Activated T-cell treated with anti-CD3 and anti-CD28 coated beads, Interleukin-2, amount 50 U/mL, for 72 hours (primary cell): ENCODE measurements at places on chromosomes 13 and 19.

GRCh38 chr19:57078802-57079201 is 41.0 kb upstream of the USP29 start:
- DNase-seq, result no peak

- DNase-seq, result no peak
Observed at GRCh38 chr13:113238536-113238935, 29.1 kb downstream of the CUL4A start.

DNA sequence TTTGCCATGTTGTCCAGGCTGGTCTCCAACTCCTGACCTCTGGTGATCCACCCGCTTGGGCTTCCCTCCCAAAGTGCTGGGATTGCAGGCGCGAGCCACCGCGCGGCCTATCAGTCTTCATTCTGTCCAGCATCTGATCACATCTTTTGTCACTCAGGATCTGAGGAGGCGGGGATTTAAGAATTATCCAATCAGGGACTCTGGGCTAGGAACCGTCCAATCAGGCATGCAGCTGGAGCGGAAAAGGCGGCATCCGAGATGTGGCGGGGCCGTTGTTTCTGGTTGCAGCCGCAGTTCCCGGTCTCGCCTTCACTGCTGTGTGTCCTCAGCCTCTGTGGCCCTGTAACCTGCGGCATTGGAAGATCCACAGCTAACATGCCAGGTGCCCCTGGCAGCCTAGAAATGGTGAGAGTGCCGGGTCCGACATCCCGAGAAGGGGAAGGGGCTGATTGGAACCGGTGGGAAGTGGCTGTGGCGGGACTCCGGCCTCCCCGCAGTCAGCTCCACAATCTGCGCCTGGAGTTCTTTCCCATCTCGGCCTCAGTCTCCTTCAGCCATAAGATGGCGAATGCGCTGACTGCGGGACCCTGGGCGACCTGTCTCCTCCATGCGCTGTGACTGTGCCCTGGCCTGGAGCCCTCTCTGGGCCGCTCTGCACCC is at the start of gene ZNF729:
Gene ZNF729 (plus strand): TSS at position 291 of the 660 bp plus-strand sequence. CDS start 85 bp downstream, at position 376.
- DNase-seq, result no peak

- DNase-seq, result no peak
Observed at GRCh38 chr19:582497-583197, 7.0 kb upstream of the HCN2 start.

DNA sequence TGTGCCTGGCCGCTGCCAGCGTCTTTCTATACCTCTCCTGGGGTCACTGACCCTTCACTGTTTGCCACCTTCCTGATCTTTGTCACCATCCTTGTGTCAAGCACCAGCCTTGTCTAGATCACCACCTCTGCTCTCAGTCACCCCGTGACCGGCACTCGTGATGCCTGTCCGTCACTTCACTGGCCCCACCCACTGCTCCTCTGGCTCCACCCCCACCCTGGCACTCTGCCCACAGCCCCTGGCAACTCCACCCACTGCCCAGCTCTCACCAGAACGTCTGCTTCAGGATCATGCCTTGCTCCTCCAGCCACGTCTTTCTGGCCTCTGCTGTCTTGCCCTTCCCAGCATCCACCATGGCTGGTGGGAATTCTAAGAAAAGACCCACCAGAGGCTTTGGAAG is 24.8 kb upstream of the PLA2G4C start:
- DNase-seq, result peak; percentile 19

DNA sequence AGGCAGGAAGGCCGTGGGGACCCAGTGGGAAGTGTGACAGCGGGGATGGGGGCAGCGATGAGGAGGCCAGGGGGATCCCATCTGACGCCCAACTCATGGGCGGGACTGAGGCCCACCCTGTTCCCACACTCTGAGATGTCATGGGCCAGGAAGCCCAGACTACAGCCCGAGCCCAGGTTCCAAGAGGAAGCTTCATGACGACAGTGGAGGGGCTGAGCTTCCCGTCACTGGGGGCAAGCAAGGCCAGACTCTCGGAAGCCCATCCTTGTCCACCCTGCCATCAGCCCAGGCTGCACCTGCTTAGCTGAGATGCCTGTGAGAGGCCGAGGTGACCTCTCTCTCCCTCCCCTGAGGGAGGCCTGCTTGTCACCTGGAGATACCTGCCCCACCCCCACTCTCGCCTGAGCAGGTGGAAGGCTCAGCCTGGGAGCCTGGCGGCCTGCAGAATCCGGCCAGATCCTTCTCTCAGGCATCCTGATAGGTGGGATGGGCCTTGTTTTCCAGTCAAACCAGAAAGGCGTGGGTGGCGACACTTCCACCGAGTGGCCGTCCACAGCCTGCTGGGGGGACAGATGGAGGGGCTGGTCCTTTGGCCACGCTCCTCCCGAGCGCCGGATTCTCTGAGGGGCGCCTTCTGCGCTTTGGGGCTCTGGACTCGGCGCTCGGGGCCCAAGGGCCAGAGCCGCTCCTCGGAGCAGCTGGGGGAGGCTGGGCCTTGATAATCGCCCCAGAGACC is 4.8 kb downstream of the ZBTB7A start:
- no peak for DNase-seq

- no peak for DNase-seq
Observed at GRCh38 chr19:6471076-6471475, 7.0 kb downstream of the CRB3 start.

DNA sequence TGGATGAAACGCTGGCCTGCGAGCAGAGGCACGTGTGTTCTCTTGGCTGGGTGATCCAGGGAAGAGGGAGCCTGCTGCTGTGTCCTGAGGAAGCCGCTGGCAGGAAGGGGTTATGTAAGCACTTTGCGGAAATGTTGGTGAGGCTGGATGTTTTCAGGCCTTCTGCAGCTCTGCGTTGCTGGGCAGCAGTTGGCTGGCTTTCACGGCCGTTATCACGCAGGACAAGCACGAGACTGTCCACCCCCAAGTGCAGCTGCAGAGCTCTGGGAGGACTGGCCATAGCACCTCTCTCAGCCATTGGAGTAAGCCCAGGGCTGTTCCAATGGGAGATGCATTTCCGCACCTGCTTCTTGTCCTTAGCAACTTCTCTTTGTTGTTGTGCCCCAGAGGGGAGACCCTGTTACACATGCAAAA is 146.9 kb upstream of the SOX21 start:
- no peak for DNase-seq

DNA sequence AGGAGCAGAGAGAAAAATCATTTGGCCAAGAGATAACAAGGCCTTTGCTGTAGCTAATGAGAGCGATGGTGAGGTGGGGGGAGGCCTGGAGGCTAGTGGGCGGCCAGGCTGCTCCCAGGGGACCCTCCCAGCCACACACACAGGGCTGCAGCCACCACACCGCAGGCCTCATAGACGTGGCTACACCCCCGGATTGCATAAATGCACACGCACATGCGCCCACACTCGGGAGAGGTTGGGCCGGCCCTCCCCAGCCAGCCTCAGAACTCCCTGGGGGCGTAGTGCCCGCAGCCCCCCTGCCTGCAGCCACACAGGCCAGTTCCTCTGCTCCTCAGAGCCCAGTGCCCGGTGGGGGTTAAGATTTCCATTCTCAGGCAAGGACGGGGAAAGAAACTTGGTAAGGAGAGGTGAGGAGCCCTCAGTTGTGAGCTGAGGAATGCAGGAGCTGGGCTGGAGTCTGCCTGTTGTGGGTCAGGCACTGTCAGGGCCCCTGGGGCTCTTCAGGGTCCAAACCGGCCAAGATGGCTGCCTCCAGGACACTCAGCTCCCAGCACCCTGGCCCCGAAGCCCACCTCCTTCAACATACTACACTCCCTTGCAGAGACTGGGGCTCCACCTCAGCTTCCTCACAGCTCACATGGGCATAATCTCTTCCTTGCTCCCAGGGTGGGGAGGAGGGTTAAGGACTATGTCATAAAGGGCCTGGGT is 8.0 kb downstream of the PTH2 start:
- DNase-seq, result no peak

DNA sequence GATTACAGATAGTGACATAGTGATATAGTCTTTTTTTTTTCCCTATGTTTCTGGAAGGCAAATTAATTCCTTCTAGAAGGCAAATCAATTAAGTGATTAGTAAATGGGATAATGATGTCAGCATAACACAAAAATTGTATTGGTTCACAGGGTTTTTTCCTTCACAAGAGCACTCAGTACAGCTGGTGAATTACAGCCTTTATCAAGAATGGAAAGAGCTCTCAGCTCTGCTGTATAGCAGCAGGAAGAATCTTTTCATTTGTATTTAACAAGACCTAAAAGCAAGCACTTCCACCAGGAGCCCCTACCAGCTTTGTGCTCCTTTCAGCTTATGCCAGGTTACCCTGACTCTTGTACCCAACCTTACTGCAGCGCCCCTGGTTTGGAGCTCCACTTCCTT is 90.8 kb downstream of the SERP2 start:
- no peak for DNase-seq
